ENCODE measurements at places on chromosomes 6 and 20.
A peak's percentile ranks its signal among the peaks of the same experiment; 100 is the strongest.

DNA sequence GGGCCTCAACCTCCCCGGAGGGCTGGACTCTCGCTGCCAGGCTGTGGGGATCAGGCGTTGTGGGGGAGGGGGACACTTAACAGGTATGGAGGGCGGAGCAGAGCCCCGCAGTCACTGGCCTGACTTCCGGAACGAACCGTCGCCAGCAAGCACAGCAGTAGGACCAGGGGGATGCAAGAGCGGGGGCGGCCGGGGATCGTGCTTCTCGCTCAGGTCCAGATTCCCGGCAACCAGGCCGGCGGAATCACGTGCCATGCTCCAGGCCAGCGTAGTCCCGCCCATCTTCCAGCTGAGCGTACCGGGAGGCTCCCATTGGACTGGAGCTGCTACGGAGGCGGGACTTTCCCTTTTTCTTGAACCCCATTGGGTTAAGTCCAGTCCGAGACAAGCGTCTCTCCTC lies 10.0 kb upstream of the POU5F1 start:
- DNase-seq = peak; percentile 50

DNA sequence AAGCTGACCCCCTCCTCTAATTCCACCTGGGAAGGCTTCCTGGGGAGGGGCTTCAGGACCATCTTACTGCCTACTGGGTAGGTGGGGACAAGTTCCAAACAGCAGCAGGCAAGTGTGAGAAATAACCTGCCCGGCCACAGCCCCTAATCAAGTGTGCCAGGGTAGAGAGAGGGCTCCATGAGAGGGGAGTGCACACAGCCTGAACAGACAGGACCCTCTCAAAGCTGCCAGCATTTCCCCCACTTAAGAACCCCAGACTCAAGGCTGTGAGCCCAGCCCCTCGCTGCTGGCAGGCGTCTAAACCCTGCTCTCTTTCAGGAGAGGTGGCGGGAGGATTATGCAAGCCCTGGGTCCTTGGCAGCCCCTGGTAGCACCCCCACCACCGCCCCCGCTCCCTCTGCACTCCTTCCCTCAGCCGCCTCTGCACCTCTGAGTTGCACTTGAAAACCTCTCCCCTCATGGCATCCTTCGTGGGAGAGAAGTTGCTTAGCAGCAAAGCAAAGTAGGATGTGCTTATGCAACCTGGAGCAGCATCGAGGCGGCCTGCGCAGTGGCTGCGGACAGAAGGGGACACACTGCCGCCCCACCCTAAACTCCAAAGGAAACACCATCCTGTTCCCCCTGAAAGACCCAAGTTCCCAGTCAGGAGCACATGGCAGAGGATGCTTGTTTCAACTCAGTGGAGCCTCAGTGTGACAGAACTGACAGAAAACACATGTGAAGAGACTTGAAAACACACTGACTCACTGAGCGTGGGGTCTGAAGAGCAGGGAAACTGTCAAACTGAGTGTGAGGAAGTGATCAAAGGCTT lies 10.5 kb downstream of the DDRGK1 start:
- DNase-seq = no peak

GRCh38 chr6:73870907-73871306 lies 174.9 kb downstream of the CD109 start:
- DNase-seq = no peak

DNA sequence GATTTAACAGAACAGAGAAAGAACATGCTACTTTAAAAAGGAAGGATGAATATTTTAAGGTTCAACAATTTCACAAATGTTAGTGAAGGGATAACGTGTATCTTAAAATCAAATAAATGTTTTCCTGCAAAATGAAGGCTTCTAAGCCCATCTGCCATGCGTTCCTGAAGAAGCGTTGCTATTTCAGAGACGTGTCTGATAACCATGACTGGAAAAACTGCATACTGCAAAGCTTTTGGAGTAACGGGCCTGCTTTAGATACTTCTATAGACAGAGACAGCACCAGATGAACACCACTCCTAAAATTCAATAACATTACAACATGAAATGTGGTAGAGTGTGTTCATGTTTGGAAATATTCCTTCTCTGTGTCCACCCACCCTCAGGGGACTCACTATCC lies 126.0 kb downstream of the WDR27 start:
- DNase-seq = no peak

DNA sequence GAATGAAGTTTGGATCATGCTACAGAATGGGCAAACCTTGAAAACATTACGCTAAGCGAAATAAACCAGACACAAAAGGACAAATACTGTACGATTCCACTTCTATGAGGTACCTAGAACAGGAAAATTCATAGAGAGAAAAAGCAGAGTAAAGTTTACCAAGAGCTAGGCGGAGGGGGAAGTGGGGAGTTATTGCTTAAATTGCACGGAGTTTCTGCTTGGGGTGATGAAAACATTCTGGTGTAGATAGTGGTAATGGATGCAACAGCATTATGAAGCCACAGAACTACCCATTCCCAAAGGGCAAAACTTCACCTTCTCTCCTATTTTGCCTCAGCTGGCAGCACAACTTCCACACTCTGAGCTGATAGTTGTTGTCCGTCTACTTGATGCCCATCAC lies 6.4 kb upstream of the PDYN start:
- no peak for DNase-seq

DNA sequence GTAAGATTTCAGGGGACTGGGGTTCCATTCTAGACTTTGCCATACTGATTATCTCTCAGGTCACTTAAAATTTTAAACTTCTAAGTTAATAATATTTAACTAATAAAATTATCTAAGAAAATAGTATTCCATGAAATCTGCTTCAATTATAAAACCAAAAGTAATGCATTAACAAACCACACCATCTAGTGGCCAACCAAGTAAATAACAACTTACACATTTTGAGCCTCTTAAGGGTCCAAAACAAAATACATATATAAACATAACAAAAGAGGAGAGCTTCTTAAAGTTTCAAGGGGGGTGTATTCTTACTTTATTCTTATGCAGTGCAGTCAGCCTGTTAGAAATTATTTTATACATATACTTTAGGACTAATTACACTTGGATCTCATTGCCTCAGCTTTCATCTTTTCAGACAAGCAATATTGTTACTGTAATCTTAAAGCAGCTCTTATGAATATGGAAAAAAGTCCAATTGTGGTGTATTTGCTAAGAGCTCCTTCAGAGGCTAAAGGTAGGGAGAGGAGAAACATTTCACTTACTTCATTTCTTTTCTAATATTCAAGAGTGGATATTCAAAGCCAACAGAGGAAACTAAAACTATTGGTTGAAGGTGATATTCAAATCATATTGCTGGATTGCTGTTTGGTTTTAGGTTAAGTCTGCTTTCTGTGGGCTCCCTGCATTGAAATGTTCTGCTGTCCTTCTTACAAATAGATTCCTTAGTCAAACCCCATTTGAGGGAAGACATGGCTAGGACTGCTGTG lies 199.7 kb upstream of the SIM1 start:
- DNase-seq = no peak

GRCh38 chr6:11711003-11711983 lies 67.3 kb downstream of the ADTRP start:
- DNase-seq = peak; percentile 59
